Left ventricle myocardium superior (tissue), 1 donor: ENCODE measurements at places on chromosomes 12 and 14. TPM values are rescaled to one million over a fixed set of nuclear protein-coding genes. Genes with fewer than 3 reads are reported as not detected.

- DNase-seq, result no peak
Observed at GRCh38 chr14:98819867-98820206, 452.2 kb downstream of the BCL11B start.

The E2F7 gene
- 0.07 TPM for total RNA-seq

The WNT1 gene
- total RNA-seq, result not detected

- DNase-seq, result no peak
Observed at GRCh38 chr14:32703183-32703621, 235.5 kb upstream of the NPAS3 start.

The AKAP6 gene
- total RNA-seq, result 172 TPM

DNA sequence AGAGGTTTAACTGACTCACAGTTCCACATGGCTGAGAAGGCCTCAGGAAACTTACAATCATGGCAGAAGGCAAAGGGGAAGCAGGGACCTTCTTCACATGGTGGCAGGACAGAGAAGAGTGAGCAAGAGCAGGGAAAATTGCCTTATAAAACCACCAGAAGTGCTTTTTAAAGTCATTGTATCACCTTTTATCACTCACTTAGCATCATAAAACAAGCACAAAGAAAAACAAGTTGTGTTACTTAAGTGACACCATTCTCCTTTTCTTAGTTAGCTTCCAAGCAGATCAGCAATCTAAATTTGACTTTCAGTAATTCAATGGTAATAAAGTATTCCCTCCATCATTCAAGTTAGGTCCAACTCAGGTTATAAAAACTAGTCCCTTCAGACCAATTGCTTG, 28.5 kb downstream of the OSBPL8 start:
- DNase-seq, result no peak

DNA sequence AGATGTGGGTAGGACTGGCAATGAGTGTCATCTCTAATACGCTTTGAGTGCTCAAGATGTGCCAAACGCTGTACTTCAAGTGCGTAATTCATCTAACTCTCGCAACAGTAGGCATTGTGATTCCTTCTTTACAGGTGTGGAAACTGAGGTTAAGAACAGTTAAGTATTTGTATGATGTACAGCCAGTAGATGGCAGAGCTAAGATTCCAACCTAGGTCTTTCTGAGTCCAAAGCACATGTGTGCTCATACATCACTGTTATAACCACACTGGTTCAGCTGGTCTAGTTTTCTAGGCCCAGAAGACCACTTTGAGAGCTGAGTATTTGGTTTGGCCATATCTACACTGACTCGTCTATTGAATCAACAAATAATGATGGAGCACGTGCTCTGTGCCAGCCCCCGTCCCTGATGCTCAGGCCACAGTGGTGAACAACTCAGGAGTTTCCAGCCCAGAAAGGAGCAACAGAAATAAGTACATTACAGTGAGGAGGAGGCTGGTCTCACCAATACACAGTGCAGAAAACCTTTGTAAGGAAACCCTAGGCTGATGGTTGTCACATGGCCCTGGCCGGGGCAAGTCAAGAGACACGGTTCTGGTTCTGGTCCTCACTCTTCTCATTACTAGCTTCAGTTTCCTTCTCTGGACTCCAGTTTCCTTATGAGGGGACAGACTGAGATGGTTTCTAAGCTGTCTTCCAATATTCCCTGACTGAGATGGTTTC, 69.3 kb upstream of the SCN8A start:
- no peak for DNase-seq

The IL23A gene
- not detected for total RNA-seq

DNA sequence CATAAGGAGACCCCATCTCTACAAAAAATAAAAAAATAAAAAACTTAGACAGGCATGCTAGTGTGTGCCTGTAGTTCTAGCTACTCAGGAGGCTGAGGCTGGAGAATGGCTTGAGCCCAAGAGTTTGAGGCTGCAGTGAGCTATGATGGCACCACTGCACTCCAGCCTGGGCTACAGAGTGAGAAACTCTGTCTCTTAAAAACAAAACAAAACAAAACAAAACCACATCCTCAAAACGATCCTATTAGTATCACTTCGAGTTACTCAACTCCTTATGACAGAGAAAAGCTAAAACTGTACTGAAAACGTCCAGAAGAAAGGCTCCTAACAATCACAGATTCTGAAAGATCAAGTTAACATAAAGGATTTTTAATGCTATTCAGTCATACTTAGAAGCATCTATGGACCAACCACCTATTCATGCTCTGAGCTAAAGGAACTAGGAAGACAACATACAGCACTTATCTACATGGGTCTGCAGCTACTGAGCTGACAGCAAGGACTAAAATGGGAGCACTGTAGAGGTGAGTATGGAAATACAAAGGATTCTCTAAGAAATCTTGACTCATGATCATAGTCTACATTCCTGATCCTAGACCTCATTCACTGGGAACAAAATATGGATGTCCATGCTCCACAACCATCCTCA, 75.3 kb upstream of the DUSP6 start:
- no peak for DNase-seq

DNA sequence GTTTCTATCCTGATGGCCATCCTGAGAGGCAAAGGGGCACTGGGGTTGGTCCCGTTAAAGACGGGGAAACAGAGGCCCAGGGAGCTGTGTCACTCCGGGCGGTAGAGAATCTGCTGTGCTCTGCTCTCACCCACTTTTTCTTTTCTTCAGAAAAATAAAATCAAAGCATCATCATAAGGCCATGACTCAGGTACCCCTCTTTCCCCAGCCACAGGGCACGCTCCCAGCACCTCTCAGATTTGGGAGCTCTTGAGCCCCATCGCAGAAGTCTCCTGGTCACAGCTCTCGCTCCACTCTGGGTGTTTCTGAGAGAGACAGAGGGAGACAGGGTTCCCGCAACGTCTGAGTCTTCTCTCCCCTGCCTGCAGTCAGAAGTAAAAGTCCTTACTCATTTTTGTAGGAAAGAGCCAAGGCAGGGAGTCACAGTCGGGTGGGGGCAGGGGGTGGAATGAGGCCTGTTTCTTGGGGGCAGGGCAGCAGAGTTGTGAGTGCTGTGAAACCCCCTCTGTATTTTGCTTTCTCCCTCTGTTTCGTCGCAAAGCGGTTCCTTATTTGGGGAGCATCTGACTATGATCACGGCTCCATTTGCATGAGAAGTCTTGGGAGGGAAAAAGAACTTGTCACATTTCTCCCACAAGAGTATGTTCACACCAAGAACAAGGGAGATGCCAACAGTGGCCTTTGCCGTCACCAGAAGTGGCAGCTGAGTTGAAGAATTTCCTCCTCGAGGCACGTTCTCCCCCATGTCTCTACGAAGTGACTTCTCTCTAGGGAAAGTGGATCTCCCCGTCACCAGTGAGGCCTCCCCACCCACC, 139.0 kb downstream of the BCL11B start:
- no peak for DNase-seq

GRCh38 chr14:91484186-91484585, 25.9 kb downstream of the PPP4R3A start:
- DNase-seq, result no peak

DNA sequence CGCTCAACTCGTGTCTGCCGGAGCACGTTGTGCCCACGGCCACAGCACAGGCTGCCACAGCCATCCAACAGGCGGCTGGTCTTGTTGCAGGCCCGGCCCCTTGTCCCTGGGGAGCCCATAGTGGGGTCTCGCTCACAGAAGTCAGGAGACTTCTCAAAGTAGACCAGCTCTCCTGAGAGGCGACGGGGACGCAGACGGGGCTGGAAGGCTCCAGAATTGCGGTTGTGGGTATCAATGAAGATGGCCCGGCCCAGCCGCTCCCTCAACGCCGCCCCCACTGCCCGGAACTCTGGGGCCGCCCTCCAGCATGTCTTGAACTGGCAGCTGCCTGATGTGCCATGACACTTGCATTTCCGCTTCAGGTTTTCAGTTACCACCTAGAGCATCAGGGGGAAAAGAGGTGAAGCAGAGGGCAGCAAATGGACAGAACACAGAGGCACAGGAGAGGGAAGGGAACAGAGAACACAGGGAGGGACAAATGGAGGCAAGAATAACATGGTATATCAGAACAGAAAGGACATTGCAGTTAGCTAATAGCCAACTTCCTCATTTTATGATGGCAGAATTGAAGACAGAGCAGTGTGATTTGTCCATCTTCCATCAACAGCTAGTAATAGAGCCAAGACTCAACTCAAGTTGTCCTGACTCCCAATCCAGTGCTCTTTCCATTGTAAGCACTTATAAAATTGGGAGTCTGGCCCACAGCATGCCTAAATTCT, 5.2 kb downstream of the WNT10B start:
- no peak for DNase-seq

DNA sequence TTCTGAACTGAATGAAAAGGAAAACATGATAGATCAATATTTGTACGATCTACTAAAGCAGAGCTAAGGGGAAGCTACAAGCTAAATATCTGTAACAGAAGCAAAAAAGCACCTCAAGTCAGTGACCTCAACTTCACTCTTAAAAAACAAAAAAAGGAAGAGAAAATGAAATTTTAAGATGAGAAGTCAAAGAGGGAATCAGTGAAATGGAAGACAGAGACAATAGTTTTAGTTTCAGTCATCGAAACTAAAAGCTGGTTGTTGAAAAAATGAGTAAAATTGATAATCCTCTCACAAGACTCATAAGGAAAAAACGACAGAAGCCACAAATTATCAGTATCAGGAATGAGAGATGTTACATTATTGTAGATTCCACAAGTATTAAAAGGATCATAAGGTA, 11.9 kb upstream of the SLC2A13 start:
- no peak for DNase-seq

DNA sequence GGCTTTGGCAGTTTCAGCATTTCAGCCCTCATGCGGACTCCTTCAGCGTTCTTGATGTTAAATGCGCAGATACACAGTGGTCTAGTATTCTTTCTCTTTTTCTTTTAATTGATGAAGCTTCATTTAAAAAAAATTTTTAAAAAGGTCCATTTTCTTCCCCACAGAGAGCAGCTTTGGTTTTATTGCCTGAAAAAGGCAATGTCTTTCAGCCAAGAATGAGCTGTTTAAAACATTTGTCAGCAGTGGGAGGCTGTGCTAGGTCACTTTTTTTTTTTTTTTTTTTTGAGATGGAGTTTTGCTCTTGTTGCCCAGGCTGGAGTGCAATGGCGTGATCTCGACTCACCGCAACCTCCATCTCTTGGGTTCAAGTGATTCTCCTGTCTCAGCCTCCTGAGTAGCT, 13.5 kb downstream of the KMT5A start:
- DNase-seq, result no peak

DNA sequence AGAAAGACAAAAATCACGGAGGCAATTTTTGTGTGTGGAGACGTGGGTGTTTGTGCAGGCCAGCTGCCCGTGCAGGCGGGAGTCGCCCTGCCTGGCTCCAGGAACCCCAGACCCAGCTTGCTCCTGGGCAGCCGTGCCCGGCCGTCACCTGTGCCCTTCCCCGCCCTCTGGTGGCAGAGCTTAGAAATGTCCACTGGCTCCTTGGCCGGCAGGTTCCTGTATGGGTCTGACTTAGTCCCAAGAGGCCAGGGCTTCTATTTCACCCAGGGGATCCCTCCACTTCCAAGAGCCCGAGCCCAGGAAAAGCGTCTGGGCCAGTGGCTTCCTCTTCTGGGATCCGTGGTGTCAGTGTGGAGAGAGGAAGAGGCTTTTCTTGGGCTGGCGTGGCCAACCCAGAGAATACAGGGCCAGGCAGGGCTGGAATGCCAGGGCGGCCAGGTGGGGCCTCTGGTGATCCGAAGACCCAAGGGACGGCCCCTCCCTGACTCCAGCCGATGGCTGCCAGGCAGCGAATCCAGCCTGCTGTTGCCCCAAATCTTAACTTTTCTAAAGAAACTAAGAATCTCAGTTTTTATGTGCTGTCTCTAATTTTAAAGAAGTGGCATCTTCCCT, 120.9 kb downstream of the TMEM132C start:
- DNase-seq, result peak; percentile 45

The RIN3 gene
- total RNA-seq, result 14.7 TPM

The SLCO1B1 gene
- total RNA-seq, result not detected

DNA sequence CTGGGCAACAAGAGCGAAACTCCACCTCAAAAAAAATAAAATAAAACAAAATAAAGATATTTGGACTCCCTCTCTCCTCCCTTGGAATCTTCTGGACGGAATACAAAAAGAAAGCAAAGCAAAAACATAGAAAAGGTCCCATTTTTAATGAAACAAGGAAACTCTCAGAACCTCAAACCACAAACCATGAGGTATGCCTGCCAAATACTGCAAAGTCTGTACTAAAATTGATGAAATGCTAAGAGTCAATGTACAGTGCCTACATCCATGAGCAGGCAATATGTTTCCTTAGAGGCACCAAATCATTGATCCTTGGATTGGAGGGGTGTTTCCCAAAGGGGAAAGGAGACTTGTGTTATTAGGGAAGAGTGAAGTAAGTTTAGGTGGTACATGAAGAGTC, 8.2 kb upstream of the RPS6KA5 start:
- DNase-seq, result no peak

- no peak for DNase-seq
Observed at GRCh38 chr12:85781766-85782165, 54.4 kb downstream of the RASSF9 start.

The ANO2 gene
- 16.1 TPM for total RNA-seq

The CCDC196 gene
- not detected for total RNA-seq

DNA sequence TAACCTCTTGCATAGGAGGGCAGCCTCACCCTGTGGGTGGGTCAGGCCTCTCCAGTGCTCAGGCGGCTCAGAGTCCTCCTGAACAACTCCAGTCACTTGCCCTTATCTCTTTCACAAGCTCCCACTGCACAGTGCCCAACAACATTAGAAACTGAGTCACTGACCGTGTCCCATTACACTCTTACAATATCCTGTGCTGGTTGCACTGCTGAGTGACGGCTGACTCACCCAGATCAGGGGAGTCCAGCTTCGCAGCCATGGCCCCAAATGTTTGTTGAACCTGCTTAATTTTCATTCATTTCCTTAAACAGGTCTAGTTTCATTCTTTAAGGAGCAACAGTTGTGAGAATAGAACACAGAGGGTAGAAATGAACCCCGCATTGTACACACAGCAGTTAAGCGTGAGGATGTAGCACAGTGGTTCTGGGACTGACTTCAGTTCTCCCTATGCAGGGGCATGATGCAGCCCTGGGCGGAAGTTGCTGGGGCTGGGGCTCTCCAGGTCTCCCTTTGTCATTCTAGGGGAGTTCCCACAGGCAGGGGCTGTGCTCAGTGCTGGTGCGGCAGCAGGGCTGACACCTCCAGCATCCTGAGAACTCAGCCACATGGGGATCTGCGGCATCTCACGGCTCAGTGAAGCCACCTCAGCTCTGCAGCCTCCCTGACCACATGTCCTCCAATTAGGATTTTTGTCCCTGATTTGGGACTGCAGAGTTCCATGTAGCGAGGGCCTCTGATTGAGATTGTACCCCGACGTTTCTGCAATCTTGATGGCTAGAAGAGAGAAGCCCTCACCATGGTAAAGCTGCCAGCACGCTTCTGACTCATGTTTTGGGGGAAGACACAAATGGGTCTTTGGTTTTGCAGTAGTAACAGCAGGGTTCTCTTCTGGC, 16.1 kb downstream of the GPR68 start:
- DNase-seq, result no peak

- no peak for DNase-seq
Observed at GRCh38 chr12:31355747-31356107, 29.8 kb upstream of the SINHCAF start.

DNA sequence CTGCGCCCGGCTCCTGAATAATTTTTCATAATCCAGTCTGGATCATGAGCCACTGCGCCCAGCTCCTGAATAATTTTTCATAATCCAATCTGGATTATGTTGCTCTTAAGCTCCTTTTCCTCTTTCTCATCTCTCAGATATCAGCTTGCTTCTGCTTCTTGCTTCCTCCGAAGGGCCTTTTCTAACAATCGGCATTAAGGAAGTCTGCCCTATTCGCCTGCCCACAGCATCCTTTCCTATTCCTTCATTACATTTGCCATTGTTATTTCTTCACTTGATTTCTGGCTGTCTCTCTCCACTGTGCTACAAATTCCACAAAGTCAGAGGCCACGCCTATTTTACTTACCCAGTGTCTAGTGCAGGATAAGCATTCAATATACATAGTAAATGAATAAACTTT, 83.5 kb downstream of the TTC7B start:
- no peak for DNase-seq

The KRT79 gene
- total RNA-seq, result not detected

The PRR4 gene
- total RNA-seq, result 0.94 TPM
